Activated CD4-positive, alpha-beta T cell treated with anti-CD3 and anti-CD28 coated beads for 1 hour (primary cell): ENCODE measurements at places on chromosomes 5 and 9.

DNA sequence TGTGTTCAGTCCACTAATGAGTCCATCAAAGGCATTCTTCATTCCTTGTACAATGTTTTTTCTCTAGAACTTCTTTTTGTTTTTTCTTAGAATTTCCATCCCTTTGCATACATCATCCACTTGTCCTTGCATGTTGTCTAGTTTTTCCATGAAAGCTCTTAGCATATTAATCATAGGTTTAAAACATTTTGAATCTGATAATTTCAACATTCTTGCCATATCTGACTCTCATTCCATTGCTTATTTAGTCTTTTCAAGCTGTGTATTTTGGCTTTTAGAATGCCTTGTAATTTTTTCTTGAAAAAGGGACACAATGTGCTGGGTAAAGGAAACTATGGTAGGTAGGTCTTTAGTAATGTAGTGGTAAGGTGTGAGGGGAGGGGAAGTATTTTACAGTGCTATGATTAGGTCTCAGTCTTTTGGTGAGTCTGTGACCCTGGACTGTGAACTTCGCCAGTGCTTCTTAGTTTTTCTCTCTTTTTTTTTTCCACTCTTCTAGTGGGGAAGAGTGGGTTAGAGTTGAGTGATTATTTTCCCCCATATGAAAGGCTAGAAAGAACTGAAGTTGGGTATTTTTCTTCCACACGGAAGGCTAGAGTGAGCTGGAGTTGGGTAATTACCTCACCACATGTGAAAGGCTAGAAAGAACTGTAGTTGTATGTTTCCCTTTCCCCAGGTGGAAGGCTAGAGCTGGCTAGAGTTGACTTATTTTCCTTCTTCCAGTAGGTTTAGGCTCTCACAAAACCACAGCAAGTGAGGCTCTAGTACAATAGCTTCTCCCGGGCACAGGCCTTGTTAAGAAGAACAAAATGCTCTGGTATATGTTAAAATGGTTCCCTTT is 172.1 kb downstream of the SNX18 start:
- no peak for DNase-seq

DNA sequence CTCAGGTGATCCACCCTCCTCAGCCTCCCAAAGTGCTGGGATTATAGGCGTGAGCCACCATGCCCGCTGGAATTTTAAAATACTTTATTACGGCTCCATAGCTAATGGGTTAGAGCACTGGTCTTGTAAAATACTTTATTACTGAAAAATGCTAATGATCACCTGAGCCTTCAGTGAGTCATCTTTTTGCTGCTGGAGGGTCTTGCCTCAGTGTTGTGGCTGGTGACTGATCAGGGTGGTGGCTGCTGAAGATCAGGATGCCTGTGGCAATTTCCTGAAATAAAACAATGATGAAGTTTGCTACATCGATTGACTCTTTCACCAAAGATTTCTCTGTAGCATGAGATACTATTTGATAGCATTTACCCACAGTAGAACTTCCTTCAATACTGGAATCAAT is 26.0 kb upstream of the GNE start:
- no peak for DNase-seq

DNA sequence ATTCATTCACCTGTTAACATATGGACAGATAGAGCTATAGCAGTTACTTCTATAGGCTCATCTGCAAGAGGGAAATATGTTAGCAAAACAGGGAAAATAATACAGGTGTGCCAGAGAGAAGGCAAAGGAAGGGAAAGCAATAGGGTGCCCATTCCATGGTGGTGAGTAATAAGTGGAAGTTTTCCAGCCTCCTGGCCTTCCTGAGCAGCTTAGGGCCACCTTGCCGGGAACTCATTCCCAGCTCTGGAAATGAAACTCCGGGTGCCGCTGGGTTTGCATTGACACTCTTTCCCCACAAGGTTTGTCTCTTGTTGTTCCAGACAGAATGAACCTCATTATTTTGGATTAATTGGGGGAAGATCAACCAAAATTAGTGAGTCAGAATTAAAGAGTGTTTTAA is 58.4 kb downstream of the SLC1A3 start:
- DNase-seq, result no peak

- no peak for DNase-seq
Measured at GRCh38 chr5:110031402-110032140, 341.8 kb downstream of the MAN2A1 start.

- no peak for DNase-seq
Measured at GRCh38 chr5:88769165-88769564, 113.8 kb downstream of the MEF2C start.

- no peak for DNase-seq
Measured at GRCh38 chr5:152723482-152723881, 318.4 kb upstream of the NMUR2 start.

DNA sequence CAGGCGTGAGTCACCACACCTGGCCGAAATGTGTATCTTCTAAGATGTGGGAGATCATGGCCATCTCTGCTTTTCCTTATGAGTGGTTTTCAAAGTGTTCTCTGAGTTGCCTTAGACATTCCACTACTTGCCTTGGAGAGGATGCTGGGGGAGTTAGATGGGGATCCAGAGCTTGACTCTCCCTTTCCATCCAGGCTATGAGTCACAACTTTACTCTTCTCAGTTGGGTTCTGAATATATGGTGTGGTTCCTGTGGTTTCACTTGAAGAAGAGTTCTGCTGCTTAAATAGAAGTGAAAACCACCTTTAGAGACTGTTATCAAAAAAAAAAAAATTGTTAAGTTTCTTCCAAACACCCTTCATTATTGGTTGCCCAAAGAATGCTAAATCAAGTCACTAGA is 217.6 kb downstream of the ZNF608 start:
- no peak for DNase-seq

DNA sequence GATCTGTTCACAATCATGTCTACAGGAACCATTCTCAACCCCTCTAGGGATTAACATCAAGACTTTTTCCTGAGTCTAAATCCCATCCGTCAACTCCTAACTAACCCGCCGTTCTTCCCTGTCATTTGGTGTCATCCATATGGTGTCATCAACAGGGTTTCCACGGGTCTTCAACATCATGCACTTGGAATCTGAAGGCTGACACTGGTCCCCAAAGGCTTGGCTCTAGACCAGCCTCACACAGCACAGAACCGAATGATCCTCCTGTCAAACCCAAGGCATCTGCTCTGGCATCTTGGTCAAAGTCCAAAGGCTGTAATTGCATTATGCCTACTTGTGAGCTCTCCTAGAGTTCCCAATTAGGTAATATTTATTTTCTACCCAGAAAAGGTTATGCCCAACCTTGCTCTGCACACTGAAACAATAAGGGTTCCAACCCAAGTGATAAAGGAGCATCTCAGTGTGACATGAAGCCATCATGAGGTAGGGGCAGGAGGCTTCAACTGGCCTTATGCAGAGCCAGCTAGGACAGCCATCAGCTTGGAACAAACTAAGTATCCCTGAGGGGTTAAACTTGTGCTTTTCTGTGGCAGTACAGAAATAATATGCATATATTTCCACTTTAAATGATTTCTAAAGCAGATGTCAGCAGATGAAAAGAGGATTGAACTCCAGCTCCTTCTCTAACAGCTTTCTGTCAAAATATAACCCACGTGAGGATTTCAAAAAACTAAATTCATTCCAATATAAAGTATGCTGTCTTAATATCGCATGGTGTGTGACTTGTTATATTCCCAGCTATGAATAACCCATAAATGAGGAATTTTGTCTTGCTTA is 13.9 kb downstream of the ENC1 start:
- DNase-seq, result no peak

- DNase-seq, result no peak
Measured at GRCh38 chr5:163695830-163696578, 190.6 kb downstream of the MAT2B start.

DNA sequence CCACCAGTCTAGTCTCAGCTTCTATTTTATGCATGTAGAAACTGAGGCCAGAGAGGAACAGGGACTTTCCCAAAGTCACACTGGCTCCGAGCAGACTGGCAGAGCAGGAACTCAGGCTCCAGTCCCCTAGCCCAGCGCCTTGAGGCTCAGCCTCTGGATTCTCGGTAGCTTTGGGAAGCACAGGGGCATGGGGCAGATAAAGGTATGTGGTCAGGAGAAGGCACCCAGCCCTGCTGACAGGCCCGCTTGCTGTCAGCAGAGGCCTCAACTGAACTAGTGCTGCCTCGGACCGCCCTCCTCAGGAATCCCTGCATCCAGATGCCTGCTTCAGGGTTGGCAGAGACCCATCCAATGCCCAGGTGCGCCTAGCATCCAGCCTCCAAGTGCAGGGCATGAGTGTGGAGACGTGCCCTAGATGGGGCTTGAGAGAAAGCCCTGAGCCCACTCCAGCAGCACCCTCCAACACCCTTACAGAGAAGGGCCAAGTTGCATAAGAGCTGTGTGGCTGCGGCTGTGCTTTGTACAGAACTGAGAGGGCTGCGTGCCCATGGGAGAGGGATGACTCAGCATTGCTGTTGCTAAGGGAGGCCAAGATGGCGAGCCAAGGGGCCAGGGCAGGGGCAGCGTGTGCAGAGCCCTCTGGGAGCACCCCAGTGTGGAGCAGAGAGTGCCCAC is 168.6 kb downstream of the MACROH2A1 start:
- no peak for DNase-seq

DNA sequence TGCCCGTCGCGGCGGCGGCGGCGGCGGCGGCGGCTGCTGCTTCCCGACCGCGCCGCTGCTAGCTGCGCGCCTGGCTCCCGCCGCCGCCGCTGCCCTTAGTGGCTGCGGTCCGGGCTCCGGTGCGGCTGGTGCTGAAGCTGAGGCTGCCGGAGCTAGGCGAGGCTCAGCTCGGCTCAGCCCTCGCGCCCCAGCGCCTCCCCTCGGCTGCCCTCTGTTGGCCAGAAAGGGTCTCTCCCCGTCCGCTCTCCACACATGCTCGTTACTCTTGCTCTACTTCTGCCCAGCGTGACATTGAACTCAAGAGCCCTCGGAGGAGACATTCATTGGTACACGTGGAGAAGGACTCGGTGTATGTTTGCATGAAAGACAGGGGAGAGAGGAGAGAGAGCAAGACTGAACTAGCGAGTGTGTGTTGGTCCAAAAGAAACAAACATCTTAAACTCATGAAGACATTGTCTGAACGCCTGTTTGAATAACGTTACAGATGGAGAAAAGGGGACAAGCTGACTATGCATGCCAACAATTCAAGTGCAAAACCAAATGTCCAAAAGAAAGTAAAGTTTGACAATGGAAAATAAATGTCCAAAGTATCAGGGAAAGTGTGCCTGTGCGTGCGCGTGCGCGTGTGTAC is at the start of gene HCN1:
Gene HCN1, minus strand, starts transcription at position 175 of the 631 bp plus-strand sequence.
- DNase-seq, result no peak

GRCh38 chr9:75170898-75171360 is 82.6 kb downstream of the OSTF1 start:
- no peak for DNase-seq

DNA sequence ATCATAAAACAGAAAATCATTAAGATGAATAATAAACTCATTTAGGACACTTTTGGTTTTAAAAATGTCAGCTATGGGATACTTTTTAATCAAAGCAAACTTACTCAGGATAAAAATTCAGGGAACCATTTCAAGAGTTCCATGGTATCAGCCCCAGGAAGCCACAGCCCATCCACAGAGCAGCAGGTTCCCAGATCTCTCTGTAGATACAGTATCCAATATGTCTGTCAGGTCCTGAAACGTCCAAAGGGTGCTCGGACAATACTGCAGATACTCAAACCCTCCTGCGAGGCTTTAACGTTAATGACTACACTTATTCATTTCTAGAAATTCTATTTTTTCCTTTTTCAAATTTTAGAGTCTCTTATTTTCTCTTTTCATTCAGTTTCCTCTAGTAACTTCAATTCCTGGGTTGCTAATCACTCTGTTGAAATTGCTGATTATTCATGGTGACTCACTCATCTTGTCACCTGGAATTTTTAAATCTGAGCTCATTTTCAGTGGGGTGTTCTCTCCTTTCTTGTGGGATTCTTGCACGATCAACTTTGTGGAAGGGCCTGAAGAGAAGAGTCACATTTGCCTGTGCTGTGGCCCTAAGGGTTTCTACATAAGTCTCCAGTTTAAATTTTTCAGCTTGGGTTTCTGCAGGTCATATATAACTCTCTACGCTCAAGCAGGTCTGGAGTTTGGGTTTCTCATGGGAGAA is 435.8 kb downstream of the CTNND2 start:
- no peak for DNase-seq

DNA sequence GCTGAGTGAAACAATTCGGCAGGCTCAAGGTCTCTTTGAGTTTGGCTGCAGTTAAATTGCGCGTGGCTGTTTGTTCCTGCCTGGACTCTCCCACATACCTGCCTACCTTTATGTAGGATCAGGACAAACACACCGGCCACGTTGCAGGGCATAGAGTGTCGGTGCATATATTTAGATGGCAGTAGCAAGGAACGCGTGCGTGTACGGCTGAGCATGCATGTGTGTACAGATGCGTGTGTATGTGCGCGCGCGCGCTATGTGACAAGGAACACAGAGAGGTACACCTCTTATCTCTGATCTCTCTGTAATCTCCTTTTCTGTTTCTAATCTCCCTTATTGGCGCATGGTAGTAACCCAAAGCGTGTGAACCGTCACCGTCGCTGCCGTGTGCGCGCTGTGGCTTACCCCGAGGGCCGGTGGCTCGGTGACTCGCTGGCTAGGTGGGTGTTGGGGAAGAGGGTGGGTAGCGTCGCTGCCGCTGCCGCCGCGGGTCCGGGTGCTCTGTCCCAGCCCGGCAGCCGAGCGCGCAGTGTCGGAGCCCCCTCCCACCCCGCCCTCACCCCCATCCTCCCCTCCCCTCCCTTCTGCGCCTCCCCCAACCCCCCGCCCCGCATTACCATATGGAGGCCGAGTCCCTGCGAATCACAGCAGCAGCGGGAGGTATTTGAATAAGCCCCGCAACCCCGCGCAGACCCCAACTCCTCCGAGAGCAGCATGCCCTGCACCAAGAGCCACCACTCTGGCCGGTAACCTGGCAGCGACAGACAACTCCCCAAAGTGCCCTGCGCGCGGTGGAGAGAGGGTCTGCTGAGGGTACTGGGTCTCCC is 204.8 kb downstream of the MEF2C start:
- DNase-seq, result no peak

- DNase-seq, result no peak
Measured at GRCh38 chr5:96714450-96714849, 52.3 kb downstream of the CAST start.

GRCh38 chr5:164722702-164723101 is 1217.3 kb downstream of the MAT2B start:
- no peak for DNase-seq

GRCh38 chr5:109230369-109230768 is 179.4 kb downstream of the PJA2 start:
- no peak for DNase-seq

- DNase-seq, result no peak
Measured at GRCh38 chr5:41764650-41765049, 105.6 kb downstream of the OXCT1 start.

GRCh38 chr5:94908889-94909480 is 290.5 kb downstream of the SLF1 start:
- DNase-seq, result no peak

DNA sequence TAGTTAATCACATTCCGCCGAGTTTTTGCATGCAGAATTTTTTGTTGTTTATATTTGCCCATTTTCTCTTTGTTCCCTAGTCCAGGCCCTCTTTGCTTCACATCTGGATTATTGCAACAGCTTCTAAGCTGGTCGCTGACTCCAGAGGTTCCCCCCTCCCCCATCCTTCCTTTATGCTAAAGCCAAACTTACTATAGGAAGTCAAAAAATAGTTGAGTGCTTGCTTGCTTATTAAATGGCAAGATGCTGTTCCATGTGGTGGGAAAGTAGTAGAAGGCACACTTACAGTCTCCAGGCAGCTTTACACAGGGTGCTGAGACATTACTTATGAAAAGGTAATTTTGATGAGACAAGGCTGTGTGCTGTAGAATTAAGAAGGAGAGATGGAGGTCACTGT is 1.3 kb downstream of the ZBTB34 start:
- no peak for DNase-seq

- DNase-seq, result no peak
Measured at GRCh38 chr9:123536455-123536868, 180.5 kb downstream of the CRB2 start.

GRCh38 chr5:14406554-14406849 is 175.1 kb upstream of the OTULINL start:
- no peak for DNase-seq
